ENCODE measurements at places on chromosomes 11 and 22. TPM values are rescaled to one million over a fixed set of nuclear protein-coding genes. Genes with fewer than 3 reads are reported as not detected.
A peak's percentile ranks its signal among the peaks of the same experiment; 100 is the strongest.

DNA sequence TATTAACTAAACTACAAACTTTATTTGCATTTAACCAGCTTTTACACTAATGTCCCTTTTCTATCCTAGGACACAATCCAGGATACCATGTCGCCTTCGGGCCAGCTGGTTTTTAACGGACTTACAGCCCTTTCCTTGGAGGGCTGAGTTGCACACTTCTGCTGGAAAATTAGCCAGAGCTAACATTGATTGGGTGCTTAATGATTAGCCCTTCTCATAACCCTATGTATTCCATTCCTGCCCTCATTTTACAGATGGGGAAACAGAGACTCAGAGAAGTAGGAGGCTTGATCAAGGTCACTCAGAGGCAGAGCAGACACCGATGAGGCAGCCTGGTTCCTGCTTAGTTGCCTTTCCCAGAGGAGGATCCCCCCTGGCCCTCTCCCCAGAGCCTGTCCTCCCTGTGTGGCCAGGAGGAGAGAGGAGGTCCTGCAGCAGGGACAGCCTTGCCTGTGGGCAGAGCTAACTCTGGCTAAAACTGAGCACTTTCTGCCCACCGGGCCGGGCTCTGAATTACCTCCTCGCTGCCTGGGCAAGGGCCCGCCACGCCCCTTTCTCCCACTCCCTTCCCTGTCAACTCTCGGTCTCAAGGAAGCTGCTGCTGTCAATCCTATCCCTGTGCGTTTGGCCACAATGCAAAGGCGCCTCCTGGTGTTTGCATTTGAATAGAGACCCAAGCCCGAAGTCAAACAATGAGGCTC is 59.6 kb upstream of the PAX6 start:
- peaks cover 14% of the 10 kb centered on the region for H3K4me1 ChIP-seq
- H3K4me3 ChIP-seq, result no peak overlapping the region
- no peak overlapping the region for H3K27ac ChIP-seq
- H3K36me3 ChIP-seq, result no peaks in the 10 kb centered on the region

Gene PICALM
- total RNA-seq, result 281 TPM

DNA sequence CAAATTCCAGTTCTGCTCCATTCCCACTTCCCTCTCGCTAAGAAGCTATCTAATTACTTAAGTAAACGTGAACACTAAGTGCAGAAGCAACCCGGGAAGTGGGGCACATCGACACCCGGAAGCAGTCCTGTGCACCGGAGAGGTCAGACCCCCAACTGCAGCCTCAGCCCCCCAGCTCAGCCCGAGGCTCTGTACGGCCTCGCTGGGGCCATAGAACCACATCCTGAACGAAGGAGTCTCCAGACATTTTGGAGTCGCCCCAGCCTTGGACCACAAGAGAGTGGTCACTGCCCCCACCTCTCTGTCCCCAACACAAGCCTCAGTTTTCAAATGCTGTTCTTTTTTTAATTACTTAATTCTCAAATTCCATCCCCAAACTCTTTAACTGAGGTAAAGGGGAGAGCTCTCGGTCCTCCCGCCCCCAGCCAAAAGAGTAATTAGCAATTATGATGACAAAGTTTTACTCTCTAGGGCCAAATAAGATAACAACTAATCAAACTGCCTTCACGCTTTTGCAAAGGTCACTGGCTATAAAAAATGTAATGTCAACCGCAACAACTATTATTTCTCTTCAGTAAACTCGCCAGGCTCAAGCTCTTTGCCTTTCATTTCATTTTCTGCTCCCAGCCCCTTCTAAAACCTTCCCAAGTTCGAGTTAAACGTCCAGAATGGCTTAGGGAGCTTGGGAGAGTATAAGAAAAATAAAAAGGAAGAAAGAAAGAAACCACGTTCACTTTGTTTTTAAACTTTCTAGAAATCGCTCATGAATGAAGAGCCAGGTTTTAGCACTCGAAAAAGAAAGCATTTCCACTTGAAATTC is 2.2 kb downstream of the PAX6 start:
- peaks cover 68% of the 10 kb centered on the region for H3K4me1 ChIP-seq
- peak; percentile 42 for DNase-seq
- H3K27ac ChIP-seq, result no peak overlapping the region
- no peak overlapping the region for H3K4me3 ChIP-seq
- no peaks in the 10 kb centered on the region for H3K36me3 ChIP-seq

Gene NEU3
- 6.2 TPM for total RNA-seq

GRCh38 chr11:32224580-32224979 is 133.7 kb downstream of the RCN1 start:
- H3K27me3 ChIP-seq, result no peaks in the 10 kb centered on the region
- H3K27ac ChIP-seq, result no peak overlapping the region
- no peaks in the 10 kb centered on the region for H3K4me1 ChIP-seq

Gene SNRPD3
- 110 TPM for total RNA-seq

DNA sequence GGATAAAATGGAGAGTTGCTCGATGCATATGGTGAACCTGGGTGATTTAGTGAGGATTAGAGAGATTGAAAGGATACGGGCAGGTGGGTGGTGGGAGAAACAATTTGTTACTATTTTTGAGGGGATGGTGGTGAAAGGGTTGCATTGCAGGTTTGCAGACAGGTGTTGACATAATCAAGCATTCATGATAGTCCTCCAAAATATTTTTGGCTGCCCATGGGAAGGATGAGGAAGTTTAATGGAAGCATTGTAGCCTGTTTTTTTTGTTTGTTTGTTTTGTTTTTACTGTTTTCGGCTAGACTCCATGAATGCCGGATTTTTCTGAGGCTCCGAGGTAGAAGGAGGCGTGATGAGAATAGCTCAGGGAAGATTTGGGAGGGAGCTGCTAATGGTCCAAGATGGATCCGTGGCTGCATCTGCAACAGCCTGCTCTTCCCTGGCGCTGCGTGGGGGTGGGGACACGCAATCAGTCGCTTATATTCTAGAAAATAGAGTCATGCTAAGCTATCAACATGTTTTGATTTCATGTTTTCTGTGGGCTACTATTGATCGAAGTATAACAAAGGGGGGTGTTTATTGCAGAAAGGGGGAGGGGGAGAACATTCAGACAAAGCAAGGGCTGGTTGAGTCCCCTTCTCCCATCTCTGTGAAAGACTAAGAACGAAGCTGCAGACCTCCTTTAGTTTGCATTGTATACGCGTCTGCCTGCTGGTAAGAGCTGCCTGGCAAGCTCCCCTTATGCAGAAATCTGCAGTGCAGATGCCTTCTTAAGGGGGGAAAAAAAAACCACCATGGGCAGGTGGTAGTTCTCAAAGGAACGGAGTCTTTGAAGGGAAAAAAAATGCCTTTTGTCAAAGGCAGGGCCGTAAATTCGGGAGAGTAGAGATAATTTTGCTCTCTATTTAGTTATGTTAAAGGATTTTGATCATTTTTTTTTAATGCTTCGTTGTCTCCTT is 1.0 kb downstream of the RTN3 start:
- no peaks in the 10 kb centered on the region for H3K27me3 ChIP-seq
- no peak for DNase-seq
- peak overlapping the region; percentile 90 for H3K4me3 ChIP-seq
- no peaks in the 10 kb centered on the region for H3K36me3 ChIP-seq
- peaks cover 57% of the 10 kb centered on the region for H3K4me1 ChIP-seq

Gene PNPLA3
- not detected for total RNA-seq

Gene PRR5L
- 2.7 TPM for total RNA-seq

DNA sequence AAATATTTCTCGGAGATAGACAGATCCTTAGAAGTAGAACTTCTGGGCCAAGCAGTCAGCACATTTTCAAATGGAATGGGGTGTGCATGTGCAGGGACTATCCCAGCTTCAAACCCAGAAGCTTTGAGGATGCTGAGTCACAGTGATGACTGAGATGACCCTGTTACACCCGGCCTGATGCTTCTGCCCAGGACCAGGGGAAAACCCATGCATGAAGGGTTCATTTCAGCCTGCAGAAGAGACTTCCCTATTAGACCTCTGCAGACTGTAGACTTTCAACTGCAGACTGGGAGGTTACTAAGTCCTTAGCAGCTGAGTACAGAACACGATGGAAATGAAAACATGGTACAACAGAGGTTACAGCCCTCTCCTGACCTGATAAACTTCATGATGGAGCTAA is 3.6 kb upstream of the OR2AT4 start:
- no peaks in the 10 kb centered on the region for H3K36me3 ChIP-seq
- no peaks in the 10 kb centered on the region for H3K4me1 ChIP-seq
- no peak overlapping the region for H3K4me3 ChIP-seq
- DNase-seq, result no peak
- peaks cover 6% of the 10 kb centered on the region for H3K27me3 ChIP-seq

DNA sequence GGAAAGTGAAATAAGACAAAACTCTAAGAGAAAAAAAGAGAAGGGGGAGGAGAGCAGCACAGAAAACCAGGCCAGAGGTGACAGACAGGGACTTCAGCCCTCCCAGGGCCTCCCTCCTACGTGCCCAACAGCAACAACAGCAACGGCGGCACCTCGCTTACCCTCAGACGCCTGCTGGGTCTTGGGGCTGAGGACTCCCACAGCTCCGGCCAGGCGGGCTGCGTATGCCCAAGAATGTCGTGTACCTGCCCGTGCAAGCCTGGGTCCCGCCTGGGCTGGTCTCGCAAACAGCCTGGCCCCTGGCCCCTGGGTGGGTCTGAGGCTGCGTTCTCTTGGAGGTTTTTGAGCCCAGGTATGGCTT is 30.5 kb downstream of the ARAP1 start:
- H3K4me1 ChIP-seq, result peaks cover 84% of the 10 kb centered on the region
- DNase-seq, result no peak
- peaks cover 11% of the 10 kb centered on the region for H3K36me3 ChIP-seq
- H3K27ac ChIP-seq, result peak overlapping the region; percentile 89
- H3K4me3 ChIP-seq, result peak overlapping the region; percentile 66

DNA sequence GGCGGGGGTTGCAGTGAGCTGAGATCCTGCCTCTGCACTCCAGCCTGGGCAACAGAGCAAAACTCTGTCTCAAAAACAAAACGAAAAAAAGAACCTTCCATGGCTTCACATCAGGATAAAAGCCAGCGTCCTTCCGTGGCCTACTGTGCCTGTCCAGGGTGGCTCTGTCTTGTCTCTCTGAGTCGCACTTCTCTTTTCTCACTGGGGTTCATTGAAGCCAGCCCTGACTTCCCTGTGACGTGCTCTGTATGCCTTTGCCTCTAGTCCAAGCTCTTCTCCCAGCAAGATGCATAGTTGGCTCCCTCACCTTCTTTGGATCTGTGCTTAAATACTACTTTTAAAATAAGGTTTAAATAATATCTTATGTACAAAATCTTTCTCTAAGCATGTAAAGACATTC is 11.6 kb downstream of the ATXN10 start:
- H3K36me3 ChIP-seq, result no peaks in the 10 kb centered on the region
- no peak overlapping the region for H3K4me3 ChIP-seq
- H3K4me1 ChIP-seq, result peaks cover 76% of the 10 kb centered on the region
- DNase-seq, result no peak

DNA sequence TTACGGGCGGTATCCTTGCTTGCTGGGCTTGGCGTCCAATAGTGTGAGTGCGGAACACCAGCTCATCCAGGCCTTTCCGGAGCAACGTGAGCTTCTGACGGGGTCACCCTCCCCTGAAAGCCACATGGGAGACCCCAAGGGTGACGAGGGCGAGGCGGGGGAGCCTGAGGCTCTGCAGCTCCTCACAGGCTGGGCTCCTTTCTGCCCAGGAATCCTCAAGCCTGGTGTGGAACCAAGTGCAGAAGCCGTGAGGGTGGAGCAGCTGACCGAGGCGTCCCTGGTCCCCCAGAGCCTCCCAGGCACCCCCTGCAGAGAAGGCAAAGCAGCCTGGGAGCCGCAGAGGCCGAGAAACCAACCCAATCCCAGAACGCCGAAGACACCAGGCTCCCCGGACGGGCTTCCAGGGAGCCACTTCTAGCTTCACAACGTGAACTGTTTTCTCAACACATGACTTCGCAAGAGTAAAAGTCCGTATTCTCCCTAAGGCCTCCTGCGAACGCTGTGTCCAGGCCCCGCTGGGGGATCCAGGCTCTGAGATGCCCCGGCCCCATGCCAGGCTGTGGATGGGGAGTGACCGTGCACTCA is 530.3 kb downstream of the BRD1 start:
- H3K27ac ChIP-seq, result no peak overlapping the region
- no peaks in the 10 kb centered on the region for H3K36me3 ChIP-seq
- H3K27me3 ChIP-seq, result no peaks in the 10 kb centered on the region
- peak; percentile 88 for DNase-seq

Data from esophagus muscularis mucosa (tissue), 4 donors.